ENCODE measurements at places on chromosomes 5 and 9. TPM values are rescaled to one million over a fixed set of nuclear protein-coding genes. Genes with fewer than 3 reads are reported as not detected.

PRUNE2 gene
- 18.1 TPM for total RNA-seq

CCDC152 gene
- total RNA-seq = 1.3 TPM

DAPK1 gene
- total RNA-seq = 301 TPM

C6 gene
- 33.0 TPM for total RNA-seq

SPINK5 gene
- 4.2 TPM for total RNA-seq

ISL1 gene
- total RNA-seq = not detected

PCYOX1L gene
- total RNA-seq = 7.9 TPM

DNA sequence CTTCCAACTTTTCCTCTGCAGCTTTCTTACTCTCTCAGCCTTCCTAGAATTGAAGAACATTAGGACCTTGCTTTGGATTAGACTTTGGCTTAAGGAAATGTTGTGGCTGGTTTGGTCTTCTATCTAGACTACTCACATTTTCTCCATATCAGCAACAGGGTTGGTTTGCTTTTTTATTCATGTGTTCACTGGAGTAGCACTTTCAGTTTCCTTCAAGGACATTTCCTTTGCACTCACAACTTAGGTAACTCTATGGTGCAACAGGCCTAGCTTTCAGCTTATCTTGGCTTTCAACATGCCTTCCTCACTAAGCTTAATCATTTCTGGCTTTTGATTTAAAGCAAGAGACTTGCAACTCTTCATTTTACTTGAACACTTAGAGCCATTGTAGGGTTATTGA, 153.1 kb downstream of the CCDC192 start:
- DNase-seq = no peak
- H3K4me1 ChIP-seq = no peaks in the 10 kb centered on the region
- no peaks in the 10 kb centered on the region for H3K27me3 ChIP-seq
- no peak overlapping the region for H3K4me3 ChIP-seq
- H3K36me3 ChIP-seq = no peaks in the 10 kb centered on the region

DNA sequence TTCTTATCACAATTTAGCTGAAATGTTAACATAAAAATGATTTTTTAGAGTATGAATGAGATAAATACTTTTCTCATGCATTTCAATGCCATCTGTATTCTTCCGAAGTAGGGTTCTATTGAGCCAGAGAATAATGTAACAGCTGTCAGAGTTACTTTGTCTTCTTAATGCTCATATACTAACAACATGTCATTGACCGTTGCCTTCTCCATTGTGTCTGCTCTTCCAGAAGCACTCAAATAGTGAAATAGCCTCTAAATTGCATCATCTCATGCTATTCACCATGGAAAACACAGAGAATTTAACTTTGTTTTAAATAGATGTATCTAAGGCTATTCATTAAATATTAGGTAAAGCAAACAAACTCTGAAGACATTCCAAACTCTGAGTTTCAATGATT, 1875.9 kb upstream of the CDH9 start:
- H3K4me1 ChIP-seq = no peaks in the 10 kb centered on the region
- H3K36me3 ChIP-seq = no peaks in the 10 kb centered on the region
- no peak overlapping the region for H3K27ac ChIP-seq
- no peak overlapping the region for H3K4me3 ChIP-seq
- DNase-seq = no peak

GRCh38 chr9:20558566-20559016, 63.7 kb downstream of the MLLT3 start:
- DNase-seq = no peak
- no peaks in the 10 kb centered on the region for H3K27me3 ChIP-seq

DNA sequence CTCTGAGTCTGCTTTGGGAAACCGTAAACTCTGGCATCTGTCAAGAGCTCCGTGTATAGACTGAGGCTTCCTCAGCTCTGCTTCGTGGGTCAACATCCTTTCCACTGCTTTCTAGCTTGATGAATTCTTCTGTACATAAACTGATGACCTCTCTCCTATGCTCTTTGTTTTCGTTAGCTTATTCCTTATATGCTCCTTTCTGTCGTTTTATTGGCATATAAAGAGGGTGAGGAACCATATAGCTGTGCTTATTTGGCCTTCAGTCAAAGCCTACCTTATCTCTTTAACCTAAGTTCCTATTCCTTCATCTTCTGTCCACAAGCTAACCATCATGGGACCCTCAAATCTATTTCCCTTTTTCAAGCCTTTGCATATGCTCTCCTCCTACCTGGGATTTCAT, 39.4 kb upstream of the CARTPT start:
- DNase-seq = no peak
- H3K27me3 ChIP-seq = no peaks in the 10 kb centered on the region
- no peaks in the 10 kb centered on the region for H3K4me1 ChIP-seq
- H3K36me3 ChIP-seq = no peaks in the 10 kb centered on the region
- H3K4me3 ChIP-seq = no peak overlapping the region

GRCh38 chr5:178449163-178450070, 140.8 kb downstream of the COL23A1 start:
- H3K27me3 ChIP-seq = no peaks in the 10 kb centered on the region
- DNase-seq = no peak
- no peak overlapping the region for H3K27ac ChIP-seq

- no peaks in the 10 kb centered on the region for H3K4me1 ChIP-seq
- no peak for DNase-seq
- H3K27ac ChIP-seq = no peak overlapping the region
- peak overlapping the region; percentile 13 for H3K4me3 ChIP-seq
- no peaks in the 10 kb centered on the region for H3K27me3 ChIP-seq
Observed at GRCh38 chr5:169767938-169768337, 130.9 kb downstream of the DOCK2 start.

GRCh38 chr5:134131165-134131564, 16.7 kb downstream of the TCF7 start:
- H3K36me3 ChIP-seq = no peaks in the 10 kb centered on the region
- H3K27ac ChIP-seq = no peak overlapping the region

GRCh38 chr5:152551061-152551460, 146.0 kb upstream of the NMUR2 start:
- no peaks in the 10 kb centered on the region for H3K4me1 ChIP-seq
- no peak overlapping the region for H3K4me3 ChIP-seq

- peak overlapping the region; percentile 47 for H3K4me3 ChIP-seq
- no peak for DNase-seq
- H3K27me3 ChIP-seq = no peaks in the 10 kb centered on the region
- H3K36me3 ChIP-seq = peaks cover 12% of the 10 kb centered on the region
Observed at GRCh38 chr9:35688558-35689541, 875 bp downstream of the TPM2 start.

GRCh38 chr5:167840527-167841130, 450.8 kb upstream of the WWC1 start:
- H3K27me3 ChIP-seq = no peaks in the 10 kb centered on the region
- H3K36me3 ChIP-seq = no peaks in the 10 kb centered on the region
- peak; percentile 28 for DNase-seq
- no peaks in the 10 kb centered on the region for H3K4me1 ChIP-seq
- H3K4me3 ChIP-seq = no peak overlapping the region

DNA sequence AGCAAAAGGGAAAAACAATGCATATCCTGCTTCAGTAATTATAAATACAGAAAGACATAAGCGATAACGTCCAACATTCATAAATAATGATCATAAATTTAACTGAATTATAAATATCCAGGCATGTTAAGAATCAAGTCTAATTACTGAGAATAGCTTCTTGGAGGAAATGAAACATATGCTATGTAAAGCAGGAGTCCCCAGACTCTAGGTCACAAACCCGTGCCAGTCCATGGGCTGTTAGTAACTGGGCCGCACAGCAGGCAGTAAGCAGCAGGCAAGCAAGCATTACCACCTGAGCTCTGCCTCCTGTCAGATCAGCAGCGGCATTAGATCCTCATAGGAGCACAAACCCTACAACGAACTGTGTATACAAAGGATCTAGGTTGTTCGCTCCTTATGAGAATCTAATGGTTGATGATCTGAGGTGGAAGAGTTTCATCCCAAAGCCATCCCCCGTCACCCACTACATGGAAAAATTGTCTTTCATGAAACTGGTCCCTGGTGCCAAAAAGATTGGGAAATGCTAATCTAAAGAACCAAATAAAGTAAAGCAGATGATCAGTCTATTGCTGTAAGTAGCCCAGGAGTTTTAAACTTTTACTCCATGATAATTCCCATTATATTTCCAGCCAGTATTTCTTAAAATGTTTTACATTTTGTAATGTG, 50.4 kb downstream of the CERT1 start:
- peaks cover 11% of the 10 kb centered on the region for H3K4me1 ChIP-seq
- H3K4me3 ChIP-seq = no peak overlapping the region
- DNase-seq = peak; percentile 72
- no peak overlapping the region for H3K27ac ChIP-seq
- H3K36me3 ChIP-seq = no peaks in the 10 kb centered on the region

GRCh38 chr5:129973716-129974426, 69.6 kb downstream of the CHSY3 start:
- DNase-seq = no peak
- H3K4me1 ChIP-seq = no peaks in the 10 kb centered on the region
- no peak overlapping the region for H3K4me3 ChIP-seq
- H3K36me3 ChIP-seq = no peaks in the 10 kb centered on the region
- no peaks in the 10 kb centered on the region for H3K27me3 ChIP-seq
- H3K27ac ChIP-seq = no peak overlapping the region

GRCh38 chr5:168273056-168273980, 18.1 kb upstream of the WWC1 start:
- H3K27ac ChIP-seq = no peak overlapping the region
- H3K4me3 ChIP-seq = no peak overlapping the region
- H3K36me3 ChIP-seq = no peaks in the 10 kb centered on the region
- no peaks in the 10 kb centered on the region for H3K4me1 ChIP-seq

DNA sequence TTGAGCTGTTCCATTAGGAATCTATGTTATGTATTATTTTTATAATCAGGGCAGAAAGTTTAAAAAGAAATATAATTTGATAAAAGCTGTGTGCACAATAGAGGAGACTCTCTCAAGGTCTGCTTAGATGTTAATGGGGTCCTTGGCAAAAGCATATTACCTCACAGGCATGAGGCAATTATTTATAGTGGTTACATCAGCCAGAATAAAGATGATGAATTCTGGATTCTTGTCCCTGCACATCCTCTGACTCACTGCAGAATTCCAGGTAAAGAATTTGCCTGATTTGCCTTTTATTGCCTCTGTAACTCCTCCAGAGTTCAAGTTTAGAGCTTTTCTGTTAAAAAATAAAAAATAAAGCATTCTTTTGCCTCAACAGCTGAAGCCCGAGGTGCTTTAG, 253.6 kb downstream of the MAST4 start:
- no peak for DNase-seq
- peaks cover 22% of the 10 kb centered on the region for H3K4me1 ChIP-seq
- no peaks in the 10 kb centered on the region for H3K36me3 ChIP-seq
- H3K27ac ChIP-seq = no peak overlapping the region
- H3K4me3 ChIP-seq = no peak overlapping the region

DNA sequence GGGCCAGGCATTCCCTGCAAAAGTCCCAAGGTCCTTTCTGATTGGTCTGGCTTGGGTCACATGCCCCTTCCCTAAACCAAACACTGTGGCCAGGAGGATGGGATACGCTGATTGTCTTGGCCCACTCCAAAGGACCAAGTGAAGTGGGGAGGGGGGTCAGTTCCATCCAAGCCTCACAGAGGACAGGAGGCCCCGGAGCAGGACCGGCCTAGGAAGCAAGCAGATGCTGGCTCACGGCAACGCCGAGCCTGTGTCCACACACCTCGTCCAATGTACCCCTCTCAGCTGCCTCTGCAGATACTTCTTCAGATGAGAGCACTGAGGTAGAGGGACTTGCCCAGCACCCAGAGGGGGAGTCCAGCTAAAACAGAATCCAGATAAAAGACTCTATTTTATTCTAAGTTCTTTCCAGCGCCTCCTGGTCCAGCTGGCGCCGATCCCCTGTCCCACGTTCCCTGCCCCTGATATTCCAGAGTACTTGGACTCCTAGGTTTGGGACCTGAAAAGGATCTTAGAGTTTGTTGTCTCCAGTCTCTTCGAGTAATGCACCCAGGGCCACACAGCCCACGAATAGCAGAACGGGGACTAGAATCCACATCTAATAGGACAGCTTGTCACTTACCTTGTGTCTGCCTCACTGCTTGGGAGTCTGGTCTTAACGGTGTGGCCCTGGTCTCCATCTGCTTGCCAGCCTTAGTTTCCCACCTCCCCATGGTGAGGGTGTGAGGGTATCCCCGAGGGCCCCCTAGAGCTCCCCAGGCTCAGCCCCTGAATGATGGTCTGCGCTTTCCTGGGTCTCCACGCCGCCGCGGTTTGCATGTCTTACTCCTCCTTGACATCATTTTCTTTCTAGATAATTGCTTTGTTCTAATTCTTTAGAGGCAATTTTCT, 72.4 kb upstream of the UNC5A start:
- H3K27ac ChIP-seq = no peak overlapping the region
- H3K36me3 ChIP-seq = no peaks in the 10 kb centered on the region
- H3K4me3 ChIP-seq = no peak overlapping the region

DNA sequence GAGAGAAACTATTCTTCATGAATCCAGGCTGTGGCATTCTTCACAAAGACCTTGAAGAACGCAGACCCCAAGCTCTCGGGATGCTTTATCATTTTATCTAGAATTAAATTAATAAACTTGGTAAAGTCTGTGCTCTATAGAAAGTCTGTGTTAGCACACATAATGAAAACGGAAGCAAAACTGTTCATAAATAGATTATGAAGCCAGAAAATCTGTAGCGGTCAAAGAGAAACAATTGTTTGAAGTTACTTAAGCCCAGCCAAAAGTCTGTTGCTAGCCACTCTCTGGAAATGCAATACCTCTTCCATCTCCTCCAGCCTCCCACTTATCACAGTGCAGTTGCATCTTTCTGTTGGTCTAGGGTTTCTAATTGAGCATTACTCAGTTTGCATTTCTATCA, 375.9 kb downstream of the KIF4B start:
- no peak overlapping the region for H3K4me3 ChIP-seq
- no peak overlapping the region for H3K27ac ChIP-seq
- H3K36me3 ChIP-seq = no peaks in the 10 kb centered on the region
- DNase-seq = no peak
- H3K4me1 ChIP-seq = no peaks in the 10 kb centered on the region

All from lung (tissue), 17 donors.